Activated CD4-positive, alpha-beta memory T cell treated with anti-CD3 and anti-CD28 coated beads for 36 hours (primary cell): ENCODE measurements at places on chromosomes 3 and 15.
A peak's percentile ranks its signal among the peaks of the same experiment; 100 is the strongest.

GRCh38 chr15:50248994-50249582 is 16.4 kb downstream of the HDC start:
- H3K4me3 ChIP-seq, result peak overlapping the region; percentile 75
- H3K27me3 ChIP-seq, result no peaks in the 10 kb centered on the region
- no peaks in the 10 kb centered on the region for H3K36me3 ChIP-seq
- H3K4me1 ChIP-seq, result peaks cover 35% of the 10 kb centered on the region
- no peak for DNase-seq
- H3K27ac ChIP-seq, result peak overlapping the region; percentile 97

DNA sequence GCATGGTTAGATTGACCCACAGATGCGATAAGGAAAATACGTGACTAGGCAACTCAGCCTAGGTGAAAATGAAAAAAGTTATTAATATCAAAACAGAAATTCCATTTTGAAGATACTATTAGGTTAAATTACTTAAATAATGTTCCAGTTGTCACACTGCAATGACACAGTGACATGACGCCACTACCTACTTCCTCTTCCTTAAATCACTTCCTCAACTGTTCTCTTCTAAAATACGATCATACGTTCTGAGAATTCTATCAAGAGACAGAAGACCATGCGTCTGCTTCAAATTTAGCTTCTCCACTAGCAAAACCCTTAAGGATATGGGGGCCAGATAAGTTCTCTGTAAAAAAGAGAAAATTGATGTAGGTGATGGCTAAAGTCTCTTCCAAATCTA is 18.2 kb downstream of the CMTM6 start:
- H3K27ac ChIP-seq, result no peak overlapping the region
- H3K4me1 ChIP-seq, result peaks cover 26% of the 10 kb centered on the region
- H3K36me3 ChIP-seq, result peaks cover 52% of the 10 kb centered on the region
- H3K4me3 ChIP-seq, result no peak overlapping the region
- DNase-seq, result no peak

DNA sequence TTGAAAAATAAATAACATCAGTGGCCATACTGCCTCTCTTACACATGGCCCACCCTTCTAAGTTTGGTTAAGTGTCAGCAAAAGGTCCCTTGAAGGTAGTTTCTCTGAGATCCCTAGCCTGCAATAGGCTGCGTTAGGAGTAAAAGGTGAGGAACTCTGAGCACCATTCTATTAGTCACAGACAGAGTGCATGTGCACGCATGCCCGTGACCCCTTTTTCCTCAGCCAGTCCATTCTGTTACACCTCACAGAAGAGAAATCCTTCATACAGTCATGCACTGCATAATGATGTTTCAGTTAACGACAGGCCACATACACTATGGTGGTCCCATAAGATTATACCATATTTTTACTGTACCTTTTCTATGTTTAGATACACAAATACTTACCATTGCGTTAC is 12.5 kb downstream of the RCCD1 start:
- no peaks in the 10 kb centered on the region for H3K4me1 ChIP-seq
- no peak overlapping the region for H3K27ac ChIP-seq
- DNase-seq, result no peak
- no peak overlapping the region for H3K4me3 ChIP-seq

DNA sequence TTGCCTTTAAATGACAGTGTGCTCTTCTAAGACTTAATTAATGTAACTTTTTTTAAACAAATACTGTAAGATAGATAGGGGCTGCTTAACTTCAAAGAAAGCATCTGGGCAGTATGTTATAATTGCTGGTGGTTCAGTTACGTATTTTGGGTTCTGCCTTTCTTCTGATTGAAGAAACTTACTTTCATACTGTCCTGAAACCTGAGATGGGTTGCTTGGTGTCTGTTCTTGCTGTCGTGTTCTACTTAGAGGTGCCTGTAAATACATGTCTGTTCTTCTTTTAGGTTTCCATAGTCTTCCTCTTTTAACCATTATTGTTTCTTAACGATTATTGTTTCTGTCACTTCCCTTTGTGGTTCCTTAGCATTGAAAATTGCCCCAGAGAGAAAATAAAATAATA is 297.7 kb upstream of the CHRM5 start:
- DNase-seq, result no peak
- no peaks in the 10 kb centered on the region for H3K36me3 ChIP-seq
- H3K27ac ChIP-seq, result no peak overlapping the region
- no peaks in the 10 kb centered on the region for H3K4me1 ChIP-seq
- H3K4me3 ChIP-seq, result no peak overlapping the region

DNA sequence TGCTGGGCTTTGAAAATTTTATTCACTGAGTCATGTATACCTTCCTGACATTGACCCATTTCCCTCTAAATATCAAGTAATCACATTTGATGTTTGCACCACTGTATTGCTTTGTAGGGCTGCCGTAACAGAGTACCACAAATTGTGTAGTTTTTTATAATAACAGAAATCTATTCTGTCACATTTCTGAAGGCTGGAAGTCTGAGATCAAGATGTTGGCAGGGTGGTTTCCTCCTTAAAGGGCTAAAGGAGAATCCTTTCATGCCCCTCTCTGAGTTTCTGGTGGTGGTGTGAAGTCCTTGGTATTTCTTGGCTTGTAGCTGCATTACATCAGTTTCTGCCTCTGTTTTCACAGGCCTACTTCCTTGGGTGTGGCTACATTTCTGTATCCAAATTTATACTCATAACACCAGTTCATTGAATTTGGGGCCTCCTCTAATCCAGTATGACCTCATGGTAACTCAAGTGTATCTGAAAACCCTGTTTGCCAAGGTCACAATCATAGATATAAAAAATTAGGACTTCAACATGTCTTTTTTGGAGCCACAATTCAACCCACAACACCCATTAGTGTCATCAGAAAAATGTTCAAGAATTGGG is 29.1 kb upstream of the ST6GAL1 start:
- no peak overlapping the region for H3K4me3 ChIP-seq
- H3K36me3 ChIP-seq, result peaks cover 24% of the 10 kb centered on the region
- no peaks in the 10 kb centered on the region for H3K27me3 ChIP-seq
- peak overlapping the region; percentile 47 for H3K27ac ChIP-seq

GRCh38 chr15:63905558-63906265 is 72.0 kb upstream of the HERC1 start:
- no peaks in the 10 kb centered on the region for H3K27me3 ChIP-seq
- DNase-seq, result no peak
- H3K4me1 ChIP-seq, result peaks cover 16% of the 10 kb centered on the region

DNA sequence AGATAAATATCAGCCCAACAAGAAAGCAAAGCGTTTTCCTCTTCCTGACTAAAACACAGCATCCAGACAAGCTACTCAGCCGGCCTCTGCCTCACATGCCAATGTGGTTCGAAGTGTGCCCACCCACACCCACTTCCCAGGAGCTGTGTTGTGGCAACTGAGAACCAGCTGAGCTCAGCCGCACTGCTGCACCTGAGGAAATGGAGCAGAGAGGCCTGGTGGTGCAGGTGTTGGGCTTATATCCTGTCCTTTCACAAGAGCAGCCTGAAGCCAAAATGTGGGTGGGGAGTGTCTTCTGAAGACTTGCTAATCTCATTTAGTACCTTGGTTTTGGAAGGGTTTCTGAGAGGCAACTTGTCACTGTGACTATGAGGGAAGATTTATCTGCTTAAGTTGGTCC is 23.0 kb upstream of the RETNLB start:
- H3K4me1 ChIP-seq, result peaks cover 36% of the 10 kb centered on the region
- peak; percentile 45 for DNase-seq
- H3K27me3 ChIP-seq, result peaks cover 2% of the 10 kb centered on the region
- H3K27ac ChIP-seq, result no peak overlapping the region
- H3K4me3 ChIP-seq, result no peak overlapping the region

- H3K4me3 ChIP-seq, result no peak overlapping the region
- no peak overlapping the region for H3K27ac ChIP-seq
- H3K36me3 ChIP-seq, result peaks cover 10% of the 10 kb centered on the region
- no peaks in the 10 kb centered on the region for H3K27me3 ChIP-seq
- H3K4me1 ChIP-seq, result peaks cover 20% of the 10 kb centered on the region
Measured at GRCh38 chr3:43175541-43175940, 69.7 kb upstream of the POMGNT2 start.

DNA sequence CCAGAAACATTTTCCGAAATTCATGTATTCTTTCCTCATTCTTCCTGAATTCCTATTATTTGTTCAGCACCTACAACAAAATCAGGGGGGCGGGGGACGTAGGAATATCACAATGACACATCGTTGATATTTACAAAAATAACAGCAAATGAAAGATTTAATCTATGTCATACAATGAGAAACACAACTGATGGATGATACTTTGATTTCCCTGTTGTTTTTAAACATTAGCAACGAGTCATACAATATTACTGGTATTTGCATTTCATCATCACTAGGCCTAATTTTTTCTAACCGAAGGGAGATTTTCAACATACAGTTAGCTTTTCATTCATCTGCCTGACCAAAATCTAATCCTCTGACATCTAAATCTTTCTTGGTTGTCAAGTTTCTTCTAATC is 45.3 kb upstream of the INO80 start:
- H3K27me3 ChIP-seq, result peaks cover 1% of the 10 kb centered on the region
- H3K4me1 ChIP-seq, result peaks cover 14% of the 10 kb centered on the region
- H3K4me3 ChIP-seq, result no peak overlapping the region
- DNase-seq, result no peak
- no peaks in the 10 kb centered on the region for H3K36me3 ChIP-seq

DNA sequence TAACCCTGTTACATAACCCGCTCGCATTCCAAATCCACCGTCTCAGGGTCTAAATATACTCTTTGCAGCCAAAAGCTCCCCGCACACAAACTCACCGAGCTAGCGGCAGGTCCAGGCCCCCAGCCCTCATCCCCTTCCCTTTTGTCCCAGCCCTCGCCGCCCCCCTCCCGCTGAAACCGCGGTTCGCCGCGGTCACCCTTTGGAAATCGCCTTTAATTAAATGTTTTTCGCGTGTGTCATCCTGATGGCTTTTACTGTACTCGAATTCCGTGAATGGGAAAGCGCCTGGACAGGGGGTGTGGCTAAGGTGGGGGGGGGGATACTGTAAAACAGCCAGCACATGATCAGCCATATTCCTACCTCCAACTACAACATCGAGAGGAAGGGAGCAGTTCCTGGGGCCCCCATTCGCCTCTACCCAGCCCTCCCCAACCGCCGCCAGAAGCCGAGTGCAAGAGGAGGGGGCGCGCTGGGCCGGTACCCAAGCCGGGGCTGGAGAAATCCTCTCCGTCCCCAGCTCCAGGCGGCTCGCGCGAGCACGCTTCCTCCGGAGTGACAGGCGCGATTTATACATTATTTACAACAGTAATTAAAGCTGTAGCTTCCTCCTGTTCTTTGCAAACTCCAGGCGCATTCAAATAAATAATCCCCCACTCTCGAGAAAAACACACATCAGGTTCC is 1.7 kb downstream of the RORA start:
- H3K27me3 ChIP-seq, result peaks cover 57% of the 10 kb centered on the region
- H3K4me1 ChIP-seq, result peaks cover 10% of the 10 kb centered on the region
- no peaks in the 10 kb centered on the region for H3K36me3 ChIP-seq
- H3K27ac ChIP-seq, result no peak overlapping the region
- peak overlapping the region; percentile 18 for H3K4me3 ChIP-seq

GRCh38 chr15:88331291-88331690 is 74.8 kb upstream of the NTRK3 start:
- peaks cover 11% of the 10 kb centered on the region for H3K27me3 ChIP-seq
- H3K36me3 ChIP-seq, result no peaks in the 10 kb centered on the region
- H3K27ac ChIP-seq, result no peak overlapping the region
- H3K4me3 ChIP-seq, result no peak overlapping the region
- peak; percentile 68 for DNase-seq

- no peaks in the 10 kb centered on the region for H3K36me3 ChIP-seq
- H3K4me3 ChIP-seq, result no peak overlapping the region
Measured at GRCh38 chr3:187481426-187481825, 113.2 kb downstream of the RTP4 start.

- H3K27ac ChIP-seq, result peak overlapping the region; percentile 0
- peaks cover 15% of the 10 kb centered on the region for H3K27me3 ChIP-seq
- peaks cover 10% of the 10 kb centered on the region for H3K4me1 ChIP-seq
- H3K36me3 ChIP-seq, result no peaks in the 10 kb centered on the region
Measured at GRCh38 chr3:18099611-18100010, 325.5 kb downstream of the SATB1 start.

GRCh38 chr3:189260556-189261493 is 89.1 kb downstream of the TPRG1 start:
- H3K4me1 ChIP-seq, result no peaks in the 10 kb centered on the region
- no peak for DNase-seq
- H3K27me3 ChIP-seq, result no peaks in the 10 kb centered on the region
- no peak overlapping the region for H3K27ac ChIP-seq
- no peak overlapping the region for H3K4me3 ChIP-seq
- H3K36me3 ChIP-seq, result no peaks in the 10 kb centered on the region

DNA sequence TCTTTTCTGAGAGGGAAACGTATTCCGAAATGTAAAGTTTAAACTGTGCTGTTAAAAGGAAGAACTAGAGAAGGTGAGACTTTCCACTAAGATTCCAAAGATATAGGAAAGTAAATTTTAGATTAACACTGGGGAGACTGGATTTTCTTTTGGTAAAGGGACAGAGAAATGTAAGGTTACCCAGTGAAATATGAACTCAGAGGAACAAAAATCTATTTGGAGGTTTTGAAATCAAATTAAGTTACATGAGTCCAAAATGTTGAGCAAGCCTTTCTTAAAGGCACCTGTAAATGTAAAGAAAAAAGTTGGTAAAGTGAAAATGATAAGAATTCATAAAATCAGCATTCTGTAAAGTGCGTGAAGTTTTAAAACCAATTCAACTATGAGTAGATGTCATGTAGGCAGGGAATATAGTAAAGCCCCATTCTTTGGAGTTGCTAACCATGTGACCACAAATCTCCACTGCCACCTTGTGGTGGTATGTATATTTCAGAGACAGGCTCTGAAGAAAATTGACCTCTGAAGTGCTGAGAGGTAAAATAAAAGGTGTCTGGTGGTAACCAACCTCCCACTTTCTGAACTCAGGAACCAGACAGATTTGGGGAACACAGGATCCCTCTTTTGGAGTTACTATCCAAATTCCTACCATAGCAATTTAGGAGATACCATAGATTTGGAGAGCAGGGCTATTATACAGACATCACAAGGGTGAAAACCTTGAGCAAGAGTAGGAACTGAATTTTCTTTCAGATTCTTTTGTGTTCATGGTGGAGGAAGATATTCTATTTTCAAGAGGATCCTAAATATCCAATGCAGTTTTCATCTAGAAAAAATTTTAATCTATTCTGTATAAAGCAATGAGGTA is 215.3 kb downstream of the ROBO2 start:
- no peak overlapping the region for H3K4me3 ChIP-seq
- H3K36me3 ChIP-seq, result no peaks in the 10 kb centered on the region
- H3K27me3 ChIP-seq, result no peaks in the 10 kb centered on the region
- no peak overlapping the region for H3K27ac ChIP-seq

DNA sequence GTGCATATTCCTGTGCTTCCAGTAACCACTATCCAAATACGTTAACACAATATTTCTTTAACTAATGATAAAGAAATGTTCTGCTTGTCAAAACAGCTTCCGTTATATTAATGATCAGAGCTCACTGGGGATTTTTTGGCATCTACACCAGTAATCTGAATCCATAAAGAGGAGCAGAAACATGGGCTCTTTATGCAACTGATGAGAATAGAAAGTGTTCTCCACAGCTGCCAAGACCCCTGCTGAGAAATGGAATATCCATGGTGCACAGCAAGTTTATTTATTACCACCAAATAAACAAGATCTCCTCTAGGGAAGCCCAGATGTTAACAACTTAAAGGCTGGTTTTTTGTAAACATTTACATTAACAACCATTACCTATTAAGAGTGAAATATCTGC is 54.5 kb downstream of the ALDH1A2 start:
- H3K27me3 ChIP-seq, result peaks cover 11% of the 10 kb centered on the region
- no peak for DNase-seq
- H3K4me3 ChIP-seq, result no peak overlapping the region
- no peak overlapping the region for H3K27ac ChIP-seq
- H3K36me3 ChIP-seq, result no peaks in the 10 kb centered on the region
- no peaks in the 10 kb centered on the region for H3K4me1 ChIP-seq

- no peak overlapping the region for H3K27ac ChIP-seq
- no peak overlapping the region for H3K4me3 ChIP-seq
- no peaks in the 10 kb centered on the region for H3K27me3 ChIP-seq
- DNase-seq, result no peak
Measured at GRCh38 chr3:69031635-69032034, 18.2 kb upstream of the EOGT start.
